Stimulated activated effector memory CD8-positive, alpha-beta T cell treated with anti-CD3 and anti-CD28 coated beads, Interleukin-12 subunit alpha, Interleukin-12 subunit beta, amount 100 ng/mL, for 72 hours (primary cell): ENCODE measurements at places on chromosomes 7 and 10.
A peak's percentile ranks its signal among the peaks of the same experiment; 100 is the strongest.

DNA sequence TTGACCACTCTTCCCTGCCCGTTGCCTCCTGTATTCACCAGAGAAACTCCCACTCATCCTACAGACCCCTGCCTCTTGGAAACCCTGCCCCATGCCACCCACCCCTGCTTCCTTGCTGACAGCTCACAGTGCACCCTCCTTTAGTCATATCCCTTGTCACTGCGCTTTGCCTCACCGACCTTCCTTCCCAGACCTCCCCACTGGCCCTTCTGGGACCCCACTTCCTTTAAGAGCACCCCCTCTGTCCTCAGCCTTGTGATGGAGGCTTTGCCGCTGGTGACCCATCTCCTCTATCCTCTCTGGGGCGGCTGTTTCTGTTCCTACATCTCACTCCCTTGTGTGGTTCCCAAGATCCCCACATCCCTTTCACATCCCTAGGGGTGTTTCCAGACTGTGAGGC is 92.8 kb upstream of the ZMIZ1 start:
- no peak for DNase-seq

DNA sequence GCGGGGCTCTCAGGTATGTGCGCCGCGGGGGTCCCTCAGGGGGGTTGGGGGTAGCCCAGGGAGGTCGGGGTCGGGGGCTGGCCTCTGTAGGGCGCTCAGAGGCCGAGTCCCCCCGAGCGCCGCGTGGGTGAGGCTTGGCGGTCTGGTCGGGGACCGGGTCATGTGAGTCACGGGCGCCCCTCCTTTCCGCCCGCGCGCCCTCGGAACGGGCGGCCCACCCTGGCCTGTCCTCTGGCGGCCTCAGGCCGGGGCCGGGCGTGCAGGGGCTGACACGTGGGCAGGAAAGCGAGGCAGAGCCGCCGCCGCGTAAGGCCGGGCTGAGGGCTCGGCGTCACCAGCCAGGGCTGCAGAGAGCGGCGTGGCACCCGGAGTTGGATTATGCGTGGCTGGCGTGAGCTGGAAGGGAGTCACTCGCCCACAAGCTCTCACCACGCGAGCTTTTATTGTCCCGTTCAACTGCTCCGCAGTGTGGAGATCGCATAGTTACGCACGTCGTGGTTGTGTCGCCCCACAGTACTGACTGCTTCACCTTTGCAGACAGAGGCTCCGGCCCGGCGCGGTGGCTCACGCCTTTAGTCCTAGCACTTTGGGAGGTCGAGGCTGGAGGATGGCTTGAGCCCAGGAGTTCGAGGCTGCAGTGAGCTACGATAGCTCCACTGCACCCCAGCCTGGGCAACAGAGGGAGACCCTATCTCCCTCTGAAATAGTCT is 385 bp downstream of the SHLD2 start:
- DNase-seq: peak; percentile 78

DNA sequence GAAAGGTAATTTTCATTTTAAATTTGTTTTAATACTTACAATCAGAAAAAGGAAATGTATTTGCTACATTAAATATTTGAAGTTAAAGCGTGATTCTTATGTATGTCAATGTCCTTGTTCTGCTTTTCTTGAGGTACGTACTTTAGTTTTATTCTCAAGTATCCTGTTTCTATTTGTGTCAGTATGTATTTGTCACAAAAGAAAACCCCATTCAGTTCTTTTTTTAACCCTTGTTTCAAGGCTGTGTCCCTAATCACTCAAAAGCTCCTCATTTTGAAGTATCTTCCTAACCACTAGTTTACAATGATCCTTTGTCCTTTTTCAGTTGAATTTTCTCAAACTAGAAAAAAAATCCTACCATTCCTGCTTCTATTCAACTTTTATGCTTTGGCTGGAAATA is 25.2 kb downstream of the NHLRC2 start:
- no peak for DNase-seq

- no peak for DNase-seq
Observed at GRCh38 chr10:15035385-15036301, 8.1 kb upstream of the OLAH start.

DNA sequence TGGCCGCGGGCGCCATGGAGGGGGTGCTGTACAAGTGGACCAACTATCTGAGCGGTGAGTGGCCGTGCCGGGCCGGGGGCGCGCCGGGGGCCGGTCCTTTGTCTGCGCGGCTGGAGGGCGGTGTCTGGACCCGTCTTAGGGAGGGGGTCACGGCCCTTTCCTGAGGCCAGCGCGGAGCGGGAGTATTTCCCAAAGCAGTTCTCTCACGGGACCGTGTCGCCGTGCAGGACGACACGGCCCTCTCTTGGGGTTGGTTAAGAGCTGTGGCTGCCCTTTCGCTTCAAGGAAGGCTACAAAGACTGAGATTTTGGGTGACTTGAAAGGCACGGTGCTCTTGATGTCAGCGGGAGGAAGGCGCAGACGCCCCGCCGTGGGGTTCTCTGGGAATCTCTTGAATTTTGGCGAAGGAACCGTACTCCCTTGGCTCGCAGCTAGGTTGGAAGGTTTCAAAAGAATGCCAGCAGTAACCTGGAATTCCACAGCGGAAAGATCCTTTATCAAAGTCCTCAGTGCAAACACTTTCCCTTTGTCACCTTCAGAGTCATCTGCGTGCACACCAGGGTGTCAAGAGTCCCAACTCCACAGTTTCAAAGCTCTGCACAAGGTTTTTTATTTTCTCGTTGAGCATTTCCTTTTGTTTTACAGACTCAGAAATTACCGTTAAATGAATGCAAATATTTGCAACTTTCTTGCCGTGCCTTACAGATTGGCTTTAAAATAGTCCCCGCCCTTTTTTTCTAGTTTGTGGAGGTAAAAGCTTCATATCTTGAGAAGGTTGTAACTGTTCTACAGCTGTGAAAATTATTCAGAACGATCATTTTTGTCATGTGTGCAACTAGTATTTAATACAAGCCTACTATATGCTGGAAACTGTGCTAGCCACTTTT is 780 bp downstream of the PLEKHA8 start:
- DNase-seq: no peak

GRCh38 chr7:22563032-22563501 is 63.1 kb upstream of the STEAP1B start:
- no peak for DNase-seq

GRCh38 chr7:70319057-70319456 is 720.8 kb downstream of the AUTS2 start:
- no peak for DNase-seq

DNA sequence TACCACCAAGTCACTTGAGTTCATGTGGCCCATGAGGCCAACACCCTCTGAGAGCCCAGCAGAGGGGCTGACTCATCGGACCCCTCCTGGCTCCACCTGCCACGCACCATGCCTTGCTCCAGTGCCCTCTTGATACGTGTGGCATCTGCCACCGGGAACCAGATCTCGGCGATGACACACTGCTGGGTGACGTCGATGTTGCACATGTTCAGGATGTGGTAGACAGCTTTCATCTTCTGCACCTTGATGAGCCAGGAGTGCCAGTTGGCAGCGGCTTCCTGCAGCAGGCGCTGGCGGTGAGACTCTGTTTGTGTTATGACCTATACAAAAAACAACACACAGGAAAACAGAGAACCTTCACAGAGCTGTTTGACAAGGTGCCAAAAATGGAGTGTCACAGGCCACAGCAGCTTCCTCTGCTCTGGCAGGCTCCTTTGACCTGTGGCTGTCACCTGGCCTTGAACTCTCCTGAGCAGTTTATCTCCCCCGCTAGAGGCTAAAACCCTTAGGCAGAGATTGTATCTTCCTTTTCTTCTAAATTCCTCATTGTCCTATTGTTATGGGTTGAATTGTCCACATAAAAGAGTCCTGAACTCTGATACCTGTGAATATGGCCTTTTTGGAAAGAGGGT is 45.2 kb upstream of the TMEM213 start:
- peak; percentile 90 for DNase-seq

DNA sequence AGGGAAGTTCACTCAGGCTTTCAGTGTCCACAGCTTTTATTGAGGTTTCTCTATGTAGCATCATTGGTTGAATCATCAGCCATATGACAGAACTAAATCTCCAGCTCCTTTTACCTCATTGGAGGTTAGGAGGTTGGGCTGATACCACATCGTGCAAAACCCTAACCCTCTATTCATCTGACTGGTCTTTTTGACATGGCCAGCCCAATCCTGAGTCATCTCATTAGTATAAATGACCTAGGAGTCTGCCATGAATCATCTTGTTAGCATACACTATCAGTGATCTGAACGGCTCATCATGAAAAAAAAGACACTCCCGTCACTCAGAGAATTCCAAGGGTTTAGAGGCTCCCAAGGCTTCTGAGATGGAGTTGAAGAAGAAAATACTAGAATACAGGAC is 669.8 kb upstream of the POT1 start:
- DNase-seq: no peak
